HFFc6 (cell line): ENCODE measurements at places on chromosomes 11 and 22. TPM values are rescaled to one million over a fixed set of nuclear protein-coding genes. Genes with fewer than 3 reads are reported as not detected.

DNA sequence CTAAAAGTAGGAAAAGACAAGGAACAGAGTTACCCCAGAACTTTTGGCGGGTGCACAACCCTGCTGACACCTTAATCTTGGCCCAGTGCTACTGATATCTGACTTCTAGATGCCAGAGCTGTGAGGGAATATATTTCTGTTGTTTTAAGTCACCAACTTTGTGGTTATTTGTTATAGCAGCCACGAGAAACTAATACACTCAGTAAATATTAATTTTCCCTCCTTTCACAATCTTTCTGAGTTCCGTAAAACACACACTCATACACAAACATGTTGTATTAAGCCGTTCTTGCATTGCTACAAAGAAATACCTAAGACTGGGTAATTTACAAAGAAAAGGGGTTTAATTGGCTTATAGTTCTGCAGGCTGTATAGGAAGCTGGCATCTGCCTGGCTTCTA, 16.1 kb upstream of the ZDHHC13 start:
- no peak overlapping the region for H3K4me3 ChIP-seq
- H3K27me3 ChIP-seq = peaks cover 59% of the 10 kb centered on the region
- no peak for DNase-seq
- H3K27ac ChIP-seq = no peak overlapping the region

GRCh38 chr11:18368221-18368620, 26.1 kb upstream of the LDHA start:
- peaks cover 26% of the 10 kb centered on the region for H3K36me3 ChIP-seq
- H3K27ac ChIP-seq = peak overlapping the region; percentile 72
- DNase-seq = peak; percentile 37
- no peak overlapping the region; the same call in 1 of the 2 replicates for H3K4me3 ChIP-seq
- no peaks in the 10 kb centered on the region; the same call in 1 of the 2 replicates for H3K27me3 ChIP-seq

DNA sequence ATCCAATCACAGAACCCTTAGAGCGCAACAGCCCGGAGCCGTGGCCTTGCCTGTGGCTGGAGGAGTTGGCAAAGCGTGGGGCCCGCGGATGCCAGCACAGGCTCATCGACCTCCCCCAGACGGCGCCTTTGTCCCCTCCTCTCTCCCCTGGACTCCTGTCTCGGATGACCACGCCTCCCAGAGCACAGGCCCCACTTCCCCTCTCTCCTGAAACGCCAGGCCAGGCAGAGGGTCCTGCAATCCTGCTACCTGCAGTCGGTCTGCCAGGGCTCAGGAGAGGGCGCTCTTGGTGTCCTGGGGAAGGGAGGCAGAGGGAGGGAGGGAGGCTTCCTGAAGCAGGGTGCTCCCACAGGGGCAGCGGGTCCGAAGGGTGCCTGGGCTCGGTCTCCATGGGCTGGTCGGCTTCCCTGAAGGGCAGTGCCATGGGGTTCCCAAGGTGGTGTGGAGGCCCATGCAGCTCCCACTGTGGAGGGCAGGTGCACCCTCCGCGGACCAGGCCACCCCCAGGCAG, 16.6 kb upstream of the TTLL12 start:
- H3K4me3 ChIP-seq = no peak overlapping the region
- H3K27ac ChIP-seq = no peak overlapping the region
- H3K4me1 ChIP-seq = peaks cover 7% of the 10 kb centered on the region
- H3K27me3 ChIP-seq = peaks cover 41% of the 10 kb centered on the region
- H3K36me3 ChIP-seq = no peaks in the 10 kb centered on the region
- no peak for DNase-seq

- H3K27ac ChIP-seq = no peak overlapping the region
- no peaks in the 10 kb centered on the region for H3K36me3 ChIP-seq
- no peak overlapping the region for H3K4me3 ChIP-seq
- H3K27me3 ChIP-seq = peaks cover 2% of the 10 kb centered on the region
- DNase-seq = peak; percentile 23
- no peaks in the 10 kb centered on the region for H3K4me1 ChIP-seq
Measured at GRCh38 chr22:38861170-38861876, 10.7 kb downstream of the CBX6 start.

GRCh38 chr11:72305891-72306585, 62.1 kb upstream of the PHOX2A start:
- H3K27ac ChIP-seq = no peak overlapping the region
- peaks cover 29% of the 10 kb centered on the region for H3K36me3 ChIP-seq
- no peak overlapping the region for H3K4me3 ChIP-seq
- peaks cover 21% of the 10 kb centered on the region for H3K4me1 ChIP-seq

VSIG2 gene
- total RNA-seq = not detected in 3 replicates
